ENCODE measurements at places on chromosomes 3 and 15.

DNA sequence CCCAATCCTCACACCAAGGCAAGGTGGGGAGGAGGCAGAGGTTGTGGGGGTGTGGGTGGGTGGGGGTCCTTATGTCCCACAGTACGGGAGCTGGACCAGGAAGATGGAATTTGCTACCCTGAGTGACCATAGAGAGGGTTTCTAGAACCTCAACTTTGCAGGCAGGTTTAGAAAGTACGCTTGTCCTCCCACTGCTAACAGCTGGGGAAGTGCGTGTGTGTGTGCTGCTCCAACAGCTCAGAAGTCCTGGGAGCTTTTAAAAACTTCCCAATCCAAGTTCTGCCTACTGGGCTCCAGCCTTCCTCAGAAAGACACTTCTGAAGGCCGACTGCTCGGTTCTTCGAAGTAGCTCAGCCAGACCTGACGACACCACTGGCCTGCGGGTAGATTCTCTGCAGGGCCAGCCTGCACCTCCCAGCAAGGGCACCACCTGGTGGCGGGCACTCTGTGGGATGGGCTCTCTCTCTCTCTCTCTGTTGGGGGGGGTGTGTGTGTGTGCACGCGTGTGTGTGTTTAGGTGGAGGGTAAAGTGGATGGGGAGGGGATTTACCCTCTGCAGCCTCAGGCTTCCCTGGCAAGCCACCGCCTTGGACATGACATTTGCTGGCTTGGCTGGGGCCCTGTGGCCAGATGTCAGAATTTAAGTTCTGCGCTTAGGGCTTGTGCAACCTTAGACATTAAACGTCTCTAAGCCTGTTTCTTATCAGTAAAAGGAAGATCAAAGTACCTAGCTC lies 15.6 kb downstream of the TMEM158 start:
- DNase-seq: peak; percentile 74

DNA sequence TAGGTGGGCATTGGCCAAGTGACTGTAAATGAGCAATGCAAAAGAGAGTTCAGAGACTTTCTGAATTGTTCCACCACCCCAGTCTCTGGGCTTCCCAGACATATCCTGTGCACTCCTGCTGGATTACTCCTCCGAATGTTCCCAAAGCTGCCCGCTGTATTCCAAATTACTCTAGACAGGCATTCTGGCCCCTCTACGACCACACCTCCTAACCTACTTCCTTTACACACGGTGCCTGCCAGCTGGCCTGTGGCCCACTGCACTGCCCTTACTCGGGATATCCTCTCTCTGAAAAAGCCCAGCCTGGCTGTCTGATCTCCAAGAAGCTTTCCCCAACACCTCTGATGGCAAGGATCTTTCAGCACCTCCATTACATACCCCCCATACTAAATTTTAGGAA lies 66.6 kb downstream of the DUT start:
- no peak for DNase-seq

- DNase-seq: peak; percentile 44
Observed at GRCh38 chr15:58070801-58071418, 5.4 kb upstream of the ALDH1A2 start.

- DNase-seq: no peak
Observed at GRCh38 chr3:189297932-189298331, 126.2 kb downstream of the TPRG1 start.

DNA sequence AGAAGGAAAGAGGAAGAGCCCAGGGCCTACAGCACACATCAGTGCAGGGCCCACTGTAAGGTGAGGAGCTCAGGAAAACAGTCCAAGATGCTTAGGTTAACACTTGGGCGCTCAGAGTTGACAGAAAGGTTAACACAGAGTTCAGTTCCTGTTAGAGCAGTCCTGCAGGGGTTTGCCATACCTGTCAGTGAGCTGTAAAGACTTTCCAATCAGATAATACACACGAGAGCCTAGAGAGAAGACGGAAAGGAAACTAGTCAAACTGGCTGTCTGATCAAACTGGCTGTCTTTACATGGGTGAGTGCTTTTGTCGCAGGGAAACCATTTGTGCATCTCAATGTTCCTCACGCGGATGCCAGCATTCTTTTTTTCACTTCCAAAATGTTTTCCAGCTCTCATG lies 61.4 kb upstream of the ARHGEF26 start:
- DNase-seq: no peak

DNA sequence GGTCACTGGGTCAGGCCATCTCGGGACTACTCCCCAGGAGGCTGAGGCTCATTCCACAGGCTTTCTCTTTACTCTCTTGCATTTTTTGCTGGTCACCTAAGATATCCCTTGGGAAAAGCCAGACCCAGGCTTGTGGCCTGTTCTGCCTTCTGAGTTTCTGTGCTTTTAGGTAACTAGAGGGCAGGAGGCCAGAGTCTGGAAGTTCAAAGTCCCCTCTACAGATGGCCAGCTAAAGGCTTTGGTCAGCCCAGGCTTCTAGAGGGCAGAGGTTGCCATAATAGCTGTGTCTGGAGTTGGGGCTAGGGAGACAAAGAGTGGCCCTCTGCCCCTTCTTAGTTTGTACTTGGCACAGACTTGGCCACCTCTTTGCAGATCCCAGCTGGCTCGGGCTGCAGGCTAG lies 8.4 kb upstream of the PARP6 start:
- no peak for DNase-seq

GRCh38 chr3:129908417-129908816 lies 14.9 kb upstream of the TMCC1 start:
- DNase-seq: no peak

- peak; percentile 81 for DNase-seq
Observed at GRCh38 chr3:138440121-138440521, 5.7 kb downstream of the ESYT3 start.

GRCh38 chr3:52210550-52211046 lies 12.6 kb downstream of the ALAS1 start:
- DNase-seq: no peak

DNA sequence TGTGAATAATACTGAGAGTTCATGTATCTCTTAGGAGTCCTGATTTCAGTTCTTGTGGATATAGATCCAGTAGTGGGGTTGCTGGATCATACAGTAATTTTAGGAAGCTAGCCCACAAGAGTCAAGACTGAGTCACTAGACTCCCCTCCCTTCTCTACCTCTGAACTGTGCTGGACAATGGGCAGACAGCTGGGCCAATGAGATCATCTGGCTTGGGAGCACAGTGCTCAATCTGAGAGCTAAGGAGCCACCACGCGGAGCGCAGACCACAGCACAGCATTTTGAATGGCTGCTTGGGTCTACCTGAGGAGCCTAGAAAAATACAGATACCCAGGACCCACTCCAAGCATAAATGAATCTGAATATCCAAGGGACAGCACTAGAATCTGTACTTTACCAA lies 32.5 kb downstream of the WNT5A start:
- DNase-seq: no peak

DNA sequence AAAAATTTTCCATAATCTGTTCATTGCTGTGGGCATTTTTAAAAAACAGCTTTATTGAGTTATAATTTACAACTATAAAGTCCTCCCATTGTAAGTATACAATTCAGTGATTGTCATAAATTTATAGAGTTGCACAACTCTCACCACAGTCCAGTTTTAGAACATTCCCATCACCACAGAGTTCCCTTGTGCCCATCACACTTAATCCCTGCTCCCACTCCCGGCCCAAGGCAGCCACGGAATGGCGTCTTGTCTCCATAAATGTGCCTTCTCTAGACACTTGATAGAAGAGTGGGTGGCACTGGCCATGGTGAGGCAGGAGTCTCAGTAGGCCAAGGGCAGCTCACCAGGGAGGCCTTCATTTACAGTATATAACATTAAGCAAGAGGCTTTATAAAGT lies 6.3 kb downstream of the TSEN2 start:
- DNase-seq: no peak

DNA sequence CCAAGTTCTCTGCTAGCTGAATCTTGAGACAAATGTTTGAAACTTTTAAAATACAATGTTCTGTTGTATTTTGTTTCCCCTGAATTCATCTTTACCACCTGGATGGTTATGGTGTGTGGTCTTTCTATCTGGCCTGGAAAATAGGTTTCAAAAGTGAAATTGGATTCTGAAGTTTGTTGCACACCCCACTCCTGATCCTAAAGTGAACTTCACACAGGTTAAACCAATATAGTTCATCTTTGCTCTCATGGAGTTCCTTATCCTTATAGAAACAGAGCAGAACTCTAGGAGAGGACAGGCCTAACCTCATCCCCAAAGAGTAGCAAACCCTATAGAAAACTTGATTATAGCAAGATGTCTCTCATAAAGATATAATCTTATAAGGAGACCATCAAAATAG lies 179.4 kb upstream of the BCL6 start:
- DNase-seq: no peak

GRCh38 chr3:29773481-29773880 lies 492.6 kb downstream of the RBMS3 start:
- DNase-seq: no peak

- no peak for DNase-seq
Observed at GRCh38 chr3:63613561-63613960, 38.9 kb upstream of the SNTN start.

DNA sequence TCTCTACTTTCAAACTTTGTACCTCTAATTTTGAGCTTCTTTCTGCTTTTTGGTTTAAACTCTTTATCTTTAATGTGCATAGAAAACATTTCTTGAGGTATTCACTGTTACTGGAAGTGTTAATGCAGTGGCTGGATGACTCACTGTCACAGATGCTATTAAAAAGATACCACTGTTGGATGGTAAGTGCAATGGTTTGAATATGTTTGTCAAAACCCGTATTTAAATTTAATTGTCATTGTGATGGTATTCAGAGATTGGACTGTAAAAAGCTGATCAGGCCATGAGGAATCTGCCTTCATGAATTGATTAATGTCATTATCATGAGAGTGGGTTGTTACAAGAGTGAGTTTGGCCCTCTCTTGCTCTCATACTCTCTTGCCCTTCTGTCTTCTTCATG lies 70.6 kb downstream of the AP4E1 start:
- DNase-seq: no peak

GRCh38 chr15:42157981-42158765 lies 1.7 kb upstream of the PLA2G4F start:
- peak; percentile 40 for DNase-seq

Data from H4 (cell line).